ENCODE measurements at places on chromosomes 12 and 14.

GRCh38 chr12:57213763-57214397, 2.7 kb upstream of the NXPH4 start:
- DNase-seq = no peak

- DNase-seq = no peak
Observed at GRCh38 chr14:96399405-96399804, 7.5 kb downstream of the AK7 start.

DNA sequence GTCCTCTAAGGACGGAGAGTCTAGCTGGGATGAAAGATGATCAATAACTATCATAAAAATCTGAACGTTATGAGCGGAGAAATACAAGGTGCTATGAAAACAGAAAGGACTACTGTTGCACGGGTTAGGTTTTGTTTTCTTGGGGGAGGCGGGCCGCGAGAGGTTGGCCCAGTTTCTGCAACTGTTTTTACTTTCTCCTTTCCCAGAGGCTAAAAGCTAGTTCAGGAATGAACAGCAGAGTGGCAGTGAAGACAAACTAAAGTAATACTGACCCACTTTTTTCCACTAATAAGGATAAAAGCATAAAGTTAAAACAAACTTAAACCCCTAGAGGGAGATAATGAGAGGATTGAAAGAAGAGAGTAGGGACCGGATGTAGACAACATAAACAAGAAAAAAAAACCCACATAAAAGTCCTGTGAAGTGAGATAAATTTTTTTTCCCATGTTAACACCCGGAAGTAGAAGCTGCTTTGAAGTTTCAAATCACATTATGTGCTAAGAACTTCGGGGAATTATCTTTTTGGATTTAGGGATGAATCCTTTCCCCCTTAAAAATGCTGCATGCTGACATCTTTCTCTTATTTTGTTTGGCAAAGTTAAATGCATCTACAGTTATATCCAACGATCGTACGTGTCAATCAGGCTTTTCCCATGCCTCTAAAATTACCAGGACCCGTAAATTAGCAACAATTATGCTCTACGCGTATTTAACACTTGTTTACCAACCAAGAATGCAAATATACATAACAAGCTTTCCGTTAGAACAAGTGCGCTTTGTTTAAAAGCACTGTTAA, 1.0 kb upstream of the CDK17 start:
- DNase-seq = peak; percentile 92

GRCh38 chr14:38291681-38292467, 36.0 kb upstream of the CLEC14A start:
- DNase-seq = peak; percentile 57

GRCh38 chr12:41514021-41514777, 326.1 kb downstream of the PDZRN4 start:
- DNase-seq = no peak

GRCh38 chr12:104623883-104624282, 167.1 kb downstream of the CHST11 start:
- DNase-seq = no peak

DNA sequence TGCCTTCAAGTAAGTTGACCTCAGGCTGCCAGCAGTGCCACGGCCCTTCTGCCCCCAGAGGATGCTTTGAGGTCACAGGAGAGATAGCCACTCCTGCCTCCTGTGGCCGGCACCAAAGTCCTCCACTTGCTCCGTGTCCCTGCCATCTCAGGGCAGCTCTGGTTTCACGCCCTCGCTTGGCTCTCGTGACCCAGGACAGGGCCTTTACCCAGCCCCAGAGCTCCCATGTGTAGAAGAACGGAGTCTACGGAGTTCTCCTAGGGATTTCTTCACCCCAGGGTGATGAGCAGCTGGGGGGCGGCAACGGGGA, 178.1 kb downstream of the ADGRD1 start:
- DNase-seq = no peak

DNA sequence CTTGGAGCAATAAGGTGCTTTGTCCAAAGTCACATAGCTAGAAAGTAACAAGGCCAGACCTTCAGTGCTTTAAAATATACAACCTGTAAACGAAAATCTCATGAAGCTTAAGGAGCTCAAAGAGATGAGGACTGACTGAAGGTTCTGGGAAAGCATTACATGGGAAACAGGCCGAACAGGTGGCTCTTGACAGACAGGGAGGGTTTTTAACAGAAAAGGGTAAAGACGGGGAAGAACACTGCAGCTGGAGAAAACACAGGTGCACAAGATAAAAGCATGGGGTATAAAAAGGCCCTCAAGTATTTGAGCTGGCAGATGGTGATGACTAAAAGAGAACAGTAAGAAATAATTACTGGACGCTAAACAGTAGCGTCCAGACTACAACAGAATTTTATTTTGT, 257.2 kb downstream of the NELL2 start:
- no peak for DNase-seq

GRCh38 chr12:12684375-12685106, 11.4 kb downstream of the GPR19 start:
- peak; percentile 68 for DNase-seq

DNA sequence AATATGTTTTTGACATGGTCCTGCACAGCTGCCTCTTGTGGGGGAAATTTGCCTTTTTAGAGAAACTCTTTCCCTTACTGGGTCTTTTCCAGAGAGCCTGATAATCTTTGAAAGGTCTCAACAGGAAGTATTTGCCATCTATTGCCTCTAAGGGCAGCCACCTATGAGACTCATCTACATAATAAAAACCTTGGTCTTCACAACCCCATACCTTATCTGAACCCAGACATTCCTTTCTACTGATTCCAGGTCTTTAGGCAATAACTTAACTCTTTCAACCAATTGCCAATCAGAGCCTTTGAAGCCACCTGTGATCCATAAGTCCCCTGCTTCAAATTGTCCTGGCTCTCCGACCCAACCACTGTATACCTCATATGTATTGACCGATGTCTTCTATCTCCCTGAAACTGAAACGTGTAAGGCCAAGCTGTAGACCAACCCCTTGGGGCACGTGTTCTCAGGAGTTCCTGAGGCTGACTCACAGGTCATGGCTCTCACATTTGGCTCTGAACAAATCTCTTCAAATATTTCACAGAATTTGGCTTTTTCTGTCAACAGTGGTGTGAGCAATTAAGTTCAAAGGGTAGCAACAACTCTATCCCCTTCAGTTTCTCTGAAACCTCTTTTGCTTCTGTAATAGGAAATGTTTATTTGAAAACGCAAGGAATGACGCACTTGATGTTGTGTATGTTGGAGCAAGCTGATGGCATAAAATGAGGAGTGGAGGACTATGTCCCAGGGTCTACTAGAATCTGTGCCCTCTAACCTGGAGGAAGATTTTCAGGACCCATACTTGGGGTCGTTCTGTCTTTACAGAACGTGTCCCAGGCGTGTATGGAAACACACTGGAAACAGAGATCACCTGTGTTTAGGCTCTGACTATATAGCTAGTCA, 49.2 kb upstream of the EIF5 start:
- peak; percentile 20 for DNase-seq

GRCh38 chr12:96198965-96199364, 4.8 kb downstream of the ELK3 start:
- DNase-seq = peak; percentile 86

DNA sequence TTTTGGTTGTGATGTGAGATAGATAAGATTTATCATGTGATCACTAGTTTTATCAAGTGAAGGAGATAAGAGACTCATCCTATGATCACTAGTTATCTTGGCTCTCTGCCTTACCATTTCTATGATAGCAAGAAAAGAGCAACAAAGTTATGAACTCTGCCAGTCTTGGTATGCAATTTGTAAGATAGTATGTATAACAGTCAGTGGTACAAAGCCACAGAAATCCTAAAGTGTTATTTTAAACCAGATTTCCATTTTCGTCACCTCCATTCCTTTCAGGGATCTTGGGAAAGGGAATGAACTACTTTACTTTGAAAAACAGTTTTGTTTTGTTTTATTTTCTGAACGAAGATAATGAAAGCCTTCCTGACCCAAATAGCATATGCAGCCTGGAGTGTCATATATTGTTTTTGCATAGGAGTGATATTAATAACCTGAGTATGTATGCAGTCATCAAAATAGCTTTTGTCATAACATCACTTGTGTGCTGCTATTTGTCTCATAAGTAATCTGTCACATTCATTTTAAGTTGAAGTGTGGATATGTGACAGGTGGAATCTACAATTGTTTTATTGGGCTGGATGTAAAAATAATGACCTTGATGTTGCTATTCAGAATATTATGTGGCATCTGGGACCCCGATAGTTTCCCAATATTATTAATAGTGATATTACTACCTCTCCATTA, 35.0 kb downstream of the FLRT2 start:
- no peak for DNase-seq

- no peak for DNase-seq
Observed at GRCh38 chr14:96238676-96239265, 17.2 kb upstream of the BDKRB1 start.

All from fibroblast of pulmonary artery (primary cell).